ENCODE measurements at places on chromosomes 4 and X. TPM values are rescaled to one million over a fixed set of nuclear protein-coding genes. Genes with fewer than 3 reads are reported as not detected.
A peak's percentile ranks its signal among the peaks of the same experiment; 100 is the strongest.

Gene SLC4A4
- 0.09 TPM for total RNA-seq

Gene HSFX4
- not detected for total RNA-seq

GRCh38 chr4:4851906-4852305 is 7.6 kb upstream of the MSX1 start:
- DNase-seq = no peak

Gene SSR4
- 225 TPM for total RNA-seq

DNA sequence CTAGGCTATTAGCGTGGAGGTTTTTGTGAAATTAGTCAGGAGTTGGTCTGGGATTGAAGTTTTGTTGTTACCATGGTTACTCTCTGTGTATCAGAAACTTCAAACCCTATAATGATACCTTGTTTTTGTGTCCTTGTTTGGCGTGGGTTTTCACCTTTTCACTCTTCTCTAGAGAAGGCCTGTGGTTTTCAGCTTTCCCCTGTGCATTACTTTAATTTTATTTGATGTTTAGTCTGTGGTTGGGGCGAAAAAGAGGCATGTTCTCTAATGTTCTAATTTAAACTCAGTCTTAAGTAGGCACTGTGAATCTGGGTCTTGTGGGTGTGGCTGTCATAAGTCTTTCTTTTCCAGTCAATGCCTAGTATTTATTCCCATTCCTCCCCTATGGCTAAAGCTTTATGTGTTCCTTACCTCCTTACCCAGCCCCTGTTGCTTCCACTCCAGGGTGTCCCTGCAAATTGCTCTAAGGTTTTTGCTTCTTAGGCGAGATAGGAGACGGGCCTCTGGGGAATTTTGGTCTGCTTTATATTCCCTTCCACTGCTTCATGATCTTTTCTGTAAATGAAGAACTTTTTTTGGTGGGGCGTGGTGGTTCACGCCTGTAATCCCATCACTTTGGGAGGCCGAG is 326.3 kb upstream of the ZCCHC13 start:
- DNase-seq = no peak

- DNase-seq = no peak
Observed at GRCh38 chr4:56092540-56092939, 143.8 kb downstream of the CEP135 start.

DNA sequence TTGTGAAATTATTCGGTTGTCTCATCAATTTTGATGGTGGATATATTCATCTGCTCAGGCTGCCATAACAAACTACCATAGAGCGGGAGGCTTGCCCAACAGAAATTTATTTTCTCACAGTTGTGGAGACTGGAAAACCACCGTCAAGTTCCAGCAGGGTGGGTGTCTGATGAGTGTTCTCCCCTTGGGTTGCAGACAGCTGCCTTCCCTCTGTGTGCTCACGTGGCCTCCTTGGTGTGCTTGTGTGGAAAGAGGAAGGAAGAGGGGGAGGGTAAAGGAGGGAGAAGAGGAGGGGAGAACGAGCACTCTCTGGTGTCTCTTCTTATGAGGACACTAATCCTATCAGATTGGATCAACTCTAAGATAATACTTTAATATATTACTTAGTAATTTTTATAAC is 123.8 kb upstream of the TEX13D start:
- no peak for DNase-seq

Gene DAPP1
- total RNA-seq = not detected

Gene GPRIN3
- not detected for total RNA-seq

Gene SPANXC
- total RNA-seq = 4.4 TPM

GRCh38 chr4:64195582-64195981 is 213.7 kb downstream of the TECRL start:
- no peak for DNase-seq

DNA sequence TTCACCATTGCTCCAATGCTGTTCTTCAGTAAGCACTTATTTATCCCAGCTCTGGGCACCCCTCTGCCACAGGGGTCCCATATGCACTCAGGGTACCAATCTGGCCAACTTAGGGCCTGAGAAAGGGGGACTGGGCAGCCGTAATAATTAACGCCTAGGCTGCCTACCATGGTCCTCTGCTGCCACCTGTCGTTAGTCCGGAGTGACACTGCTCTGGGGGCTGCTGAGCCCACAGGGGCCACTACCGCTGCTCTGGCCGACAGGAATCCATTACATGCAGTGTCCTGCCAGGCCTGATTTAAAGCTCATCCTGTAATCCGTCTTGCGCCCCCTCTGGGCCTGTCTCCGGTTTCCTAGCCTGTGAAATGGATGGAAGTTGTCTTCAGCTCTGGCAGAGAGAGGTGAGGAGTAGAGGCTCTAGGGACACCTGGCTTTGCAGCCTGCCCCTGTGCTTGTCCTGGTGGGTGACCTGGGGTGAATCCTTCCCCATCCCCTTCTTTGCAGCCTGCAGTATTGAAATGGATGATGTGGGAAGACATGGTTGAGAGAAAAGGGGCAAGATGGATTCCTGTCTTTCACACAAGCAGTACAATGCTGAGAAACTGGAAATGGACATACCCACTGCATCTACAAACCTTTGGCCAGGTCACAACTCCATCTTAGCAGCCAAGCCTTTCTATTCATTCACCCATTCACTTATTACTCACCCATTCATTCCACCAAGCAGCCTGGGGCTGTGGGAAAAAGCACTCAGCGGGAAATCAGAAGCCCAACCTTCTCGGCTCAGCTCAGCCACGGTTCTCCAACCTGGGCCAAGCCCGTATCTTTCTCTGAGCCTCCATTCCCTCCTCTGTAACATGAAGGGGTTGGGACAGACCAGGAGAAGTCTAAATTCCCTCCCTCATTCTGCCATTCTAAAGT is 116.3 kb upstream of the NALF2 start:
- DNase-seq = peak; percentile 13

Gene BEX1
- total RNA-seq = not detected

Gene ARR3
- total RNA-seq = not detected

DNA sequence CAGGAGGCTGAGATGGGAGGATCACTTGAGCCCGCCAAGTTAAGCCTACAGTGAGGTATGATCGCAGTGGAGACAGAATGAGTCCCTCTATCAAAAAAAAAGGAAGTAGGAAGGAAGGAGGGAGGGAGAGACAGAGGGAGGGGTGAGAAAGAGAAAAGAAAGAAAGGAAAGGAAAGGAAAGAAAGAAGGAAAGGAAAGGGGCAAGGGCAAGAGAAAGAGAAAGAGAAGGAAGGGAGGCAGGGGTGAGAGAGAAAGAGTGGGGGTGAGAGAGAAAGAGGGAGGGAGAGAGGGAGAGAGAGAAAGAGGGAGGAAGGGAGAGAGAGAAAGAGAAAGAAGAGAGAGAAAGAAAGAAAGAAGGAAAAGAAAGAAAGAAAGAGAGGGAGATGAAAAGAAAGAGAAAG is 13.2 kb downstream of the ELF2 start:
- no peak for DNase-seq

DNA sequence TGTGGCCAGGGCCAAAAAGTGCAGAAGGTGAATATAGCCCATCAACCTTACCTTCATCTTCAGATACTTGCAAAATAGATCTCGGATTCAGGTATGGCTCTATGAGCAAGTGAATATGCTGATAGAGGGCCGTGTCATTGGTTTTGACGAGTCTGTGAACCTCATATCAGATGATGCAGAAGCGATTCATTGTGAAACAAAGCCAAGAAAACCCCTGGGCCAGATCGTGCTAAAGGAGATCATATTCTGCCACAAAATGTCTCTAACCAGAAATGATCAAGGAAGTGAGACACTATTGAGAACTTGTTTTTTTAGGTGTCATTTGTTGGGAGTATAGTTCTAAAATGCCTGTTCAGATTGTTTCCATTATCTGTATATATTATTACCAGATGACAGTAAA is 48.3 kb downstream of the PDK3 start:
- DNase-seq = no peak

DNA sequence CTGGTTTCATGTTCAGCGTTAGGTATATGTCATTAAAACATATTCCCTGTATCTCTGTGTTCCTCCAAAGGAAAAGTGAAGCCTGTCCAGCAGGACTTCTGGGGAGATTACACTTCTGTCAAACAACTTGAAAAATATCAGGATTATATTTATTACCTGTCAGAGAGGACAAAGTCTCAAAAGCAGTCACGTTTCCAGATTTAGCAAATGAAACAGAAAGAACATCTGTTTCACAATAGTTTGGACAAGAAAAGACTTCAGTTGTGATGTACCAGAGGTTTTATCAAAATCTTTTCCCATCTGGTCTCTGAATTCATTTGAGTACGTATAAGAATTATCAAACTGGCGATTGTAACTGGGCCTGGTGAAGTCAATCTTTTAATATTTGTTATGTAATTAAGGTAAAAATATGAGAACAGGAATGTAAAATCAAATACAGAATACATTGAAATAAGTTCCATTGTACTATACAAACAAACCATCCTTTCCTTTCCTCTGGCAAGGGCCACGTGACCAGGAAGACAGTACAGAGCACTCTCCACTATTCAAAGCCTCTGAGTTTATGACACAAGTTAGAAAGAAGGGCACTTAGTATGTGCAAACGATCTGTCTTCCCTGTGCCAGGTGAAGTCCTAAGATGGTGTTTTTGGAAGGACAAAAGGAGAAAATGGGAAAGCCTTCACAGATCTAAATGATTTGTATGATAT is 3.2 kb downstream of the CASP3 start:
- no peak for DNase-seq

- DNase-seq = no peak
Observed at GRCh38 chr4:131302108-131302507, 1847.0 kb upstream of the PCDH10 start.

GRCh38 chr4:41057467-41057866 is 156.9 kb downstream of the APBB2 start:
- DNase-seq = no peak

Gene CLGN
- total RNA-seq = 3.6 TPM

Gene TCEAL7
- total RNA-seq = not detected

GRCh38 chr4:83993774-83994173 is 457.9 kb downstream of the GPAT3 start:
- no peak for DNase-seq

DNA sequence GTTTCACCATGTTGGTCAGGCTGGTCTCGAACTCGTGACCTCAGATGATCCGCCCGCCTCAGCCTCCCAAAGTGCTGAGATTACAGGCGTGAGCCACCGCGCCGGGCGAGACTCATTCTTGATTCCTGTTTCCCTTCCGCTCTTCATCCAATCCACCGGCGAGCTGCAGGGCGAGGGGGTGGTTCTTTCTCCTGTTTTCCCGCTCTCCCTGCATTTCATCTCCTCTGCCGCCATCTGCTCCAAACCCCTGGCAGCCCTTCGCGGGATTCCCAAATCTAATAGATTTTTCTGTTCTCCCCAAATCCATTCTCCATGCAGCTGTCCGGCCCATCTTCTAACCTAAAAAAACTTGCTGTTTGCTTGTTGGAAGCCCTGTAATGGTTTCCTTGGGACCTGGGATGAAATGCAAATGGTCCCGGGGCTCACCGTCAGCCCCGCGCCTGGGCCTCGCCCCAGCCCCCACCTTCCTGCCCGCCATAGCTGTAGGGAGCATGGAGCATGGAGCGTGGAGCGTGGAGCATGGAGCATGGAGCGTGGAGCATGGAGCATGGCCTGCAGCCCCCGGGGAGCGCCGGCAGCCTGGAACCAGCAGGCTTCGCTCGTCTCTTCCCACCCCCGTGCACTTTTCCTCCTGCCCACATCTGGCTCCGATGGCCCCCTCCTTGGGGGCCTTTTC is 1.1 kb downstream of the ZFP42 start:
- no peak for DNase-seq

DNA sequence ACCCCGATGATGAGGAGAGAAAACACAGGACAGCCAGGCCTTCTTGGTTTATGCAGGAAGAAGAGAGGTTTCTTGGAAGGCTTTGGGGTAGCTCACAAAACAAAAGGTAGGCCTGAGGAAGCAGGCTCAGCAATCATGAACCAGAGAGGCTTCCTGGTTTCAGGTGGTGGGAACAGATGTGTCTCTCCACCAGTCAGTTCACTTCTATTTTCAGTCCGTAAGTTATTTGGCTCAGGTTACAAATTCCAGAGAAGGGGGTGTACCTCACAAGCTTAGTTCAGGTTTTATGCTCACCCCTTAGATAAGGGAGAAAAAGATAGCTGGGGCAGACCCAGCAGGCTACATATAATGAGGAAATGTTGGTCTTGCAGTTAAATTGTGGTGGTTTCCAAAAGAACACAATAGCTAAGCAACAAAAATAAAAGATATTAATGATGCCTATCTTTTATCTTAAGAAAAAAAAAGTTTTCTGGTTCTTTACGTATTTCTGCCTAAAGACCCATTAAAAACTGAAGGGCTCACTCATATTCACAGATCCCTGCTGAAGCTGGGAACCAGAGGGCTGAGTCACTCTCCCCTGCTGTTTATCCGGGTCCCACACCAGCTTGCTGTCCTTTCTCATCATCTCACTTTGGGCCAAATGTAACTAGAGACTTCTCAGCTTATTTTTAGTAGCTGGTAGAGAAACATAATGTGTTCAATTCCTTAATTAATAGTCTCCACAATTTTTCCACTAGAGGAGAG is 177.0 kb downstream of the CAMK2D start:
- no peak for DNase-seq

- no peak for DNase-seq
Observed at GRCh38 chr4:148076964-148077363, 345.1 kb downstream of the ARHGAP10 start.

DNA sequence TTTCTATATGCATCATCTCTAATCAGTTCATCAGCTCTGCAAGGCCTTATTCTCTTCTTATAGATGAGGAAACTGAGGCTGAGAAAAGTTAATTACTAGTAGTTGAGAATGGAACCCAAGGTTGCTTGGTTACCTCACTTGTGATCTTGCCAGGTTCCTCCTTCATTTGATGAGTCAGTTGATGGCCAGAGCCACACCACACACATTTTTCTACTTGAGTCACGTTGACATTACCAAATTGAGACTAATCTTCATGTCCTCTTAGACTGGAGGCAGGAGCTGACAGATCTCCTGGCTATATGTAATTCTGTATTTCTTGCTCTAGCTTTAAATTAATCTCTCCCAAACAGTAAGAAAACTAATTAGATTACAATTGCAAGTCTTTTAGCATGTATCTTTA is 428.4 kb downstream of the AFF2 start:
- DNase-seq = no peak

DNA sequence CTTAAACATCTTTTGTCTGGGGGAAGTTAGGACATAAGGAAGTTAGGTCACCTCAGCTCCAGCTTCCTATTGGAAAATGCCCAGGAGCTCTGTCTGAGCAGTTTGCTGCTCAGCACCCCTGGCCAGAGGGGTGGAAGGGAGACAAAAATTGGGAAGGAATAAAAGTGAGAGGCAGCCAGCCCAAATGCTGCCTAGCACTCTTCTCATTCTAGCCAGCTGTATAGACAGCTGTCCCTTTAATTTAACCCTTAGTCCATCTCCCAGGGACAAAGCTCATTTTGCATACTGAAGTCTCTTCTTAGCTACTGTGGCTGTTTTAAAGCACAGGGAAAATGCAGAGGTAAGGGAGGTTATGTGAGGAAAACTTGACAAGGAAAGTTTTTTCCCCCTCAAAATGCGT is 89.5 kb upstream of the CITED1 start:
- DNase-seq = no peak

Gene ABLIM2
- not detected for total RNA-seq

DNA sequence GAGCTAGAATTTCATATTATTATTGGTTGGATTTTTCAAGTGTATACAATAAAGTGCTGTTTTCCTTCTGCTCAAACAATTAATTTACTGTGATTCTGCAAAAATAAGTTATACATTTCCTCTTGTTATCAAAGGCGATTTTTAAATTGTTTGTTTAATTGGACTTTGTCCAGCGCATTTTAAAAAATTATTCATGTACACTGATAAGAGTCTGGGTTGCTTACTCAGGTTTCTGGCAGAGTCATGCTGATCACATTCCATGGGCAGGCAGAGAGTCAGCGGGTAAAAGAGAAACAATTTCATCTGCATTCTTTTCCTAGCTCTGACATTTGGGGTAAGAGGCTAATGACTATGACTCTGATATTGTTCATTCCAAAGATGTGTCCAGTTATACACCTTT is 8.9 kb downstream of the FAT4 start:
- DNase-seq = peak; percentile 56

Data from SJSA1 (cell line).